ENCODE measurements at places on chromosomes 4 and X.

GRCh38 chr4:156261230-156261629, 307.6 kb upstream of the CTSO start:
- no peak for DNase-seq

DNA sequence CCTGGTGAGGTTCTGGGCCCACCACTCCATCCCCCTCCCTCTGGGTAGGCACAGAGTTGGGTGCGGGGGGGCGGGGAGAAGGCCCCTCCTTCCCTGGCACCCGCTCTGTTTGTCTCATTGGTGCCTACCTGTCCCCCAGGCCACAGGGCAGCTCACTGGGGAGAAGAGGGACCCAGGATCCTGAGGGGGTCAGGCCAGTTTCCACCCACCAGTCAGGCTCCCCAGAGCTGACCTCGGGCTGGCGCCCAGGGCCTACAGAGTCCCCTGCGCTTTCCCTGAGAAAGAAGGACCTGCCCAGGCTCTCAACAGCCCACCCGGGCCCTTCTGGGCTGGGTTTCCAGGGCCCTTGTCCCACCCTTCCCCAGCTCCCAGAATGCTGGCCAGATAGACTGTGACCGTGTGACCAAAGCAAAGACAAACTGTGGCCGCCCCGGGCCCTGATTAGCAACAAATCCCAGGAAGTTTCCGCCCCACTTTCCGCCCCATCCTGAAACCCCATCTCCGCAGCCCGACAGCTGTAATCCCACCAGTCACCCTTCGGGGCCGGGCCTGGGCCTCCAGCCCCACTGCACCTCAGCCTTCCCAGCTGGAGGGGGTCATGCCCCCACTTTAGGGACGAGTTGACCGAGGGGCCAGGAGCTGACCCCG, 33.8 kb upstream of the FGFR3 start:
- DNase-seq, result no peak

DNA sequence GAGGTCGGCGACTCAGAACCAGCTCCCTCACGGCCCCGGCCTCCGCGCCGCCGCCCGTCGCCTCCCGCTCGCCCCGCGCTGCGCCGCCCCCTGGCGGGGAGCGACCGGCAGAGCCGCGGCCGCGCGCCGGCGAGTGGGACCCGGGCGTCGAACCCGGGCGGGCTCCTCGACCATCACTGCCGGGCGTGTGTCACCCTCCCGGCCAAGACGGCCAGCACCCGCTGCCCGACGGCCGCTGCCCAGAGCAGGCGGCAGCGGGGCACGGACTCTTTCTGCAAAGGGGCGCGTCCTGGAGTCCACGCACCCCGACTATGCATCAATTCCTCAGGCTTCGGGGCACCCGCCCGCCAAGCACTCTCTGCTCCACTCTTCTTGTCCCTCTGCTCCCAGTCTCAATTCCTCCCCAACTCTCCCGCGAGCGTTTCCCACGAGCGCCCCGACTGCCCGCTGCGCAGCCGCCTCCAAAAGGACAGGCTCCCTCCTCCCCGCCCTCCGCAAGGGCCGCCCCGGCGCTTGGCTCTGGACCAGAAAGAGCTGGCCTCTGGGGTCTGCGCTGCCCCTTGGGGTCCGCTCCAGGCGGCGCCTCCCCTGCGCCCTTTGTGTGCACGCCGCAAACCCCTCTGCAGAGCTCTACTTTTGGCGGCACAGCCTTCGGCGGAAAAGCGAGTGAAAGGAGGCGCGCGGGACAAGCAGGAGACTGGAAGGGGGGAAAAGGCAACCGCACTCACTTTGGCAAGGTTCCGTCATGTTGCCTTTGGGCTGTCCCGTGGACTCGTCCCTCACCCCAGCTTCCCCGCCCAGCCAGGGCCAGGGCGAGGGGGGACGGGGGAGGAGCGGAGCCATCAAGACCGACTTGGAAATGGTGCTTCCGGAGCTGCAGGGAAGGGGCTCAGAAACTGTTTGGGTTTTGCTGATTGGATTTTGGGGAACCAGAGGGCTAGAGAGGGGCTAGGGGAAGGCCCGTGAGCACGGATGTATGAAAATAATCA, 1.0 kb downstream of the PDE5A start:
- peak; percentile 21 for DNase-seq

- no peak for DNase-seq
These were observed 463.5 kb downstream of the PPP4R3C start for GRCh38 chrX:26999634-27000033.

GRCh38 chr4:96677499-96677898, 837.6 kb downstream of the PDHA2 start:
- no peak for DNase-seq

DNA sequence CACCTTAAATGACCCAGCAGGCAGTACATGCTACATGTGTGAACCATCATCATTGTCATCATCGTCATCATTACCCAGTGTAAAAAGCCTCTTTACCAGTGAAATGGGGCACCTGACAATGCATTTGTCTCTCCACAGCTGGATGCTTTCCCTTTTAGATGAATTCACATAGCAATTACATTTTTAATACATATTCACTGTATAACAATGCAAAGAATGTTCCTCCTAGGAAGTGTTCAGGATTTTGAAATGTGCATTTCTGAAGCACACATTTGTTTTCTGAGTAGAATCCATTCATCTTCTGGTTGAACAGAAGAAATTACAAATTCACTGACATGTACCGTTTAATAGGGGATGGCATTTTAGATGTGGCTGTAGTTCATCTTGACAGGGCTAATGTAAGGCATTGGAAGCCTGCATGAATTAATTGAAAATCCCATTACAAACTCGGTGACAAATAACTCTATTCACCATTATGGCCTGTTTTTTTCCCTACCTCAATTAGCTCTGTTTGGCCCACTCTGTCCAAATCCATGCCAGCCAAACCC, 111.1 kb downstream of the SH3RF1 start:
- DNase-seq, result no peak

- DNase-seq, result no peak
These were observed 27.7 kb downstream of the HAND2 start for GRCh38 chr4:173502282-173502681.

GRCh38 chr4:55066018-55066417, 59.4 kb downstream of the KDR start:
- no peak for DNase-seq

DNA sequence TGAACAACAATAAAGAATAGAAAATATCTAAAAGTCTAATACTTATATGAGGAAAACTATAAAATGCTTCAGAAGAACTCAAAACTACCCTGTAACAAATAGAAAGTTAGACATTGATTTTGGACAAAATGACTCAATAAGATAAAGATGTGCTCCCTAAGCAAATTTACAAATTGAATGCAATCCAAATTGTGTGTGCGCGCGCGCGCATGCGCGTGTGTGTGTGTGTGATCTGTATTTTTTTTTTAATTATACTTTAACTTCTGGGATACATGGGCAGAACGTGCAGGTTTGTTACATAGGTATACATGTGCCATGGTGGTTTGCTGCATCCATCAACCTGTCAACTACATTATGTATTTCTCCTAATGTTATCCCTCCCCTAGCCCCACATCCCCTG, 320.8 kb upstream of the INTU start:
- no peak for DNase-seq

GRCh38 chr4:24912252-24913118, at the start of gene CCDC149:
CCDC149 (minus strand) TSS chr4:24913042; CDS start chr4:24912864, 178 bp downstream.
- no peak for DNase-seq

DNA sequence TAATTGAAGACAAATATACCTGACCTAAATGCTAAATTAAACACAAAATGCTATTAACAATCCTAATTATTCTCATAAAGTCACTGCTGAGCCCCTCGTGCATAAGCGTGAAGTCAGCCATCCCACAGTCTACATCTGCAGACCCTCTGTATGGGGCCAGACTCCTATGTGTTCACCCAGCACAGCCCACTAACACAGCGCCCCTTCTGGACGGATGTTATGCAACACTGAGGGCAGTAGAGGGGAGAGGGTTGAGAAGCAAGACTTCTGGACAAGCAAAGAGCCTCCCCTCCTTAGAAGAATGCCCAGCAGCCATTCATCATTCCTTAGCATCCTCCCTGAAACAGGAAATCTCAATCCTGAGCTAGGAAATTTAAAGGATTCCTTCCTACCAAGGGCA, 7.9 kb downstream of the TRPC3 start:
- DNase-seq, result no peak

- no peak for DNase-seq
These were observed 18.0 kb downstream of the STARD8 start for GRCh38 chrX:68665502-68665901.

DNA sequence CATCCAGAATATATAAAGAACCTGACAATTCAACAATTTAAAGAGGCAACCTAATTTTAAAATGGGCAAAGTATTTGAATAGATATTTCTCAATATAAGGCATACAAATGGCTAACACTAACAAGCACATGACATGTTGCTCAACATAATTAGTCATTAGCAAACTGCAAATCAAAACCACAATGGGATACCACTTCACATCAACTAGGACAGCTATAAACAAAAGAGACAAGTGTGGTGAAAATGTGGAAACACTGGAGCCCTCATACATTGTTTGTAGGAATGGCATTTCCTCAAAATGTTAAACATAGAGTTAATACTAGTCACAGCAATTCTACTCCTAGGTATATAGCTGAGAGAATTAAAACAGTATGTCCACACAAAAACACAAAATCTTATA, 96.7 kb downstream of the CORIN start:
- DNase-seq, result no peak

DNA sequence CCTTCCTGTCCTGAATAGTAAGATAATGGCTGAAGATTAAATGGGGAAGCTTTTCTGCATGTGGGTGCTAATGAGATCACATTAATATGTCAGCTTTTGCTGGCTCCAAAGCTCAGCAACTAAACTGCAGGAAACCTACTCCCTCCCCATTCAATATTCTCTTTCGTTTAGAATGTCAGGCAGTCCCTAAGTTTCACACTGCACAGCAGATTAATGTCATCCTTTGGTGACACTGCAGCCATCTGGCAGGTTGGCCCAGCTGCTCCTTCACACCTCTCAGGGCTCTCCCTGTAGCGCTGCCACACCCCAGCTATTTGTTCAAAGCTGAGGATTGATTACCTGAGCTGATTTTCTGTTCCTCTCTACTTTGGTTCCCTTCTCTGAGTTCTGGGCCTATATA, 110.5 kb downstream of the KDR start:
- no peak for DNase-seq

GRCh38 chr4:74189331-74190043, 31.6 kb downstream of the MTHFD2L start:
- no peak for DNase-seq

DNA sequence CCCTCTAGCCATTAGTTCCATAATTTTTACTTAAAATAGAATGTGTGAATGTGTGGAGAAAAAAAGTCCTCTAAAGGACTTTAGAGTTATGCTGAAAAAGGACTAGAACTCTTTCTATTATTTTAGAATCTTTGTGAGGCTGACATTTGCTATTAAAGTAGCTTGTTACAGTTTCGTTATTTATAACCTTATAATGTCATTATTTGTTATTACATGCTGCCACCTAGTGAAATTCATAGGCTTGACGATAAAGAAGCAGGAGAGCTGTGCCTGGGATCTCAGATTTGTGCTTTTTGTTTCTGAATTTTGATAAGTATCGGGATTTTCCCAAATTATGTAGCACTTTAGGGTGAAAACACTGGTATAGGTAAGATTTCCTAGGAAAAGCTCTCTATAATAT, 38.5 kb upstream of the TAPT1 start:
- no peak for DNase-seq

GRCh38 chrX:29172880-29173279, 585.6 kb downstream of the IL1RAPL1 start:
- DNase-seq, result no peak

DNA sequence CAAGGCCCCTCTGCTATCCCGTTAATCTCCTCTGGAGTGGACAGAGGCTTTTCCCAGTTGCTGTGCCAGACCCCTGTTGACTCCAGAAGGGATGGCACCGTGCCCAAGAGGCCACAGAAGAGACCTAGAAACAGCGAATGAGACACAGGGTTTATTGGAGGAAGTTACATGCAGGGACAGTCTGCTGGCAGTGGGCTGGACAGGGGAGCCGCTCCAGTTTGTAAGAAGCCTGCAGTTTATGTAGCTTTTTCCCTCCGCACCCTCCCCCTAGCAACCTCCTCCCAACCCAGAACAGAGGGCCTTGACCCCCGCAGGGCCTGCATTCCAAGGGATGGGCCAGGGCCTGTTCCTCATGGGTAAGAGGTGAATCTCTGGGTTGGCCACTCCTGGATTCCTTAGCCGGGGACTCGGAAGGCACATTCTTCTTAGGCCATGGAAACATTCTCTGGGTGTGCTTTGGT, 216.8 kb upstream of the PSAPL1 start:
- DNase-seq, result no peak

DNA sequence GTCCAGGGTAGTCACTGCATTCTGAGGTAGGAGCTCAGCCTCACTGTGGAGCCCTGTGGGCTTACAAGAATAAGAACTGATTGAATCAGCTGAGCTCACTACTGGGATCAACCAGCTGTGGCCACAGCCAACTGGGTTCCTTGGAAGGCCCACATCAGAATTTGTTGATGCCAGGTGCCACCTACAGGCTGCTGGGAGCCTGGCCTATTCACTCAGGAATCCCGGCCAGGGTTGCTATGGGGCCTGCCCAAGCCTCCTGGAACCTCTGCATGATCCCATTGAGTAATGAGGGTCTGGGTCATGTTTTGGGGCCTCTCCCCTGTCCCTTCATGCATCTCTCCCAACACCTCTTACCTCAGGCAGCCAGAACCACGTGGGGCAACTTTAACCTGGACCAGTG, 53.9 kb upstream of the KIAA1210 start:
- DNase-seq, result no peak

DNA sequence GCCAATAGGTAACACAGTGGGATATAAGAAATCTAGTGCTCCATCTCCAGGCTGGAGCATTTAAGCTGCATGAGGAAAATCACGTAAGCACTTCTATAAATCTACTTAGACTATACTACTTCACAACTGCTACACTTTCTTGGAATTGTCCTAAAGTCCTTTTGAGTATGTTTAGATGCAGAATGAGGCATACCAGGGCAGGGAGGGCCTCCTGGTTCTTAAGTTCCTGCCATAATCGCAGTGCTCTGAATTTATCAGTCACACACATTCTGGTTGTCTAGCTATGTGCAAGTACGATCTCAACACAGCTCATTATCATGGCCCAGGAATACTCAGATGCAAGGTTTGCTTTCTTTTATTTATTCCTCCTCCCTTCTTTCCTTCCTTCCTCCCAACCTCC, 130.3 kb downstream of the GUCY2F start:
- DNase-seq, result no peak

GRCh38 chr4:7722766-7723387, 216.8 kb downstream of the AFAP1 start:
- no peak for DNase-seq

Measured in stimulated activated CD8-positive, alpha-beta memory T cell treated with anti-CD3 and anti-CD28 coated beads, Interleukin-2, amount 100 ng/mL, for 1 hour (primary cell).